Stimulated activated CD4-positive, alpha-beta T cell treated with anti-CD3 and anti-CD28 coated beads, Interleukin-15, amount 100 ng/mL, for 1 hour (primary cell): ENCODE measurements at places on chromosomes 5 and 9.

DNA sequence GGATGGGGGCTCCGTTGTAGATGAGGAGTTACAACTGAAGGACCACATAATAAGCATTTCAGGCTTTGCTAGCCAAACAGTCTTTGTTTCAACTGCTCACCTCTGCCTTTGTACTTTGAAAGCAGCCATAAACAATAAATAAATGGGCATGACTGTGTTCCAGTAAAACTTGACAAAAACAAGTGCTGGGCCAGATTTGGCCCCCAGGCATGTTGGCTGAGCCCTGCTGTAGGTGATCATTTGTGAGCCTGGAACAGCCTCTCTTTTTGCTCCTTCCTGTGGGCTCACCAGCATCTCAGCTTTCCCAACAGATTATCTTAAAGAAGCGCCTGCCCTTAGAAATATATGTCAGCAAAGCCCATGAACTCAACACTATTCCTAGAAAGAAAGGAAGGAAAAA, 149.4 kb downstream of the GOLPH3 start:
- no peak for DNase-seq

- no peak for DNase-seq
Observed at GRCh38 chr9:89714321-89714720, 109.5 kb downstream of the GADD45G start.

DNA sequence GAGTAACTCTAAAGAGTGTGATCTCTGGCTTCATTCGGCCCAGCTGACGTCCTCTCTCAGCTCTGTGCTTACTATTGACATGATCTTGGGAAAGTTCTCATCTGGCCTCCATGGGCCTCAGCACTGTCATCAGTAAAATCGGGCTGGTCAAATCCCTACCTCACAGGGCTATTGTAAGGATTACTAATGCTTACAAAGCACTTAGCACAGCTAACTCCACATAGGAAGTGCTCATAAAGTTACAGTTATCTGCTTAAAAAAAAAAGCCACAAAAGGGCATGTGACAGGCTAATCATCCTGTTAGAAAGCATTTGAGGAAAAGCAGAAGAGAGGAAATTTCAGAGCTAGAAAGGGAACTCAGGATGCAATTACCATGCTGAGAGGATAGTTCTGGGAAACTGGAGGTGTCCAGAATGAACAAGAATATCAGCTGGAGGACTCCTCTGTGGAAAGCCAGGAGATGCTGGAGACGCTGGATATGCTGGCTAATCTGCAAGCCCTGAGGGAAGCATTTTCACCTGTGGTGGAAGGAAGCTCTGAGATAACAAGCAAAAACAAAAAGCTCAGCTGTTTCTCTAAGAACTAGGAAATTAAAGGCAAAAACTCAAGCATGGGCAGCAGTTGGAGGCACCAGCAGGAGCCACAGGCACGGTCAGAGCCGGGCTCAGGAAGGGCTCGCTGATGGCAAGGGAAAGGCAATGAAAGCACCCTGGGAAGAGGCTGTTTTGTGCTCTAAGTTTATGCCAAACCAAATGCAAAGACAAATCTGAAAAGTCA, 4.4 kb upstream of the BHMT start:
- DNase-seq: no peak

DNA sequence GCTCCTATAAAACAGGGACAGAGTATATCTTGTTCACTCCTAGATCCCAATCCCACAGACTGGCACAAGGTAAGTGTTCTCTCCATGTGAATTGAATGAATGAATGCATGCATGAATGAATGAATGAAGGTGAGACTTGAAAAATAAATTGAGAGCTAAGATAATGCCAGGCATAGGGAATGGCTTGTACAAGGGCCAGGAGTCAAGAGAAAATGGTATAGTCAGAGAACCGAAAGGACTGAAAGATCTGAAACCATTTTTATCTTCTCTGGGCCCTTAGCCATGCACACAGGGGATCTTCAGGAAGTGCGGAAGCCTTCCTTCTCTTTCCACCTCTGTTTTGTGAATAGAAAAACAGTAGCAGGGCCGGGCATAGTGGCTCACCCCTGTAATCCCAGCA, 48.4 kb upstream of the FABP6 start:
- no peak for DNase-seq

DNA sequence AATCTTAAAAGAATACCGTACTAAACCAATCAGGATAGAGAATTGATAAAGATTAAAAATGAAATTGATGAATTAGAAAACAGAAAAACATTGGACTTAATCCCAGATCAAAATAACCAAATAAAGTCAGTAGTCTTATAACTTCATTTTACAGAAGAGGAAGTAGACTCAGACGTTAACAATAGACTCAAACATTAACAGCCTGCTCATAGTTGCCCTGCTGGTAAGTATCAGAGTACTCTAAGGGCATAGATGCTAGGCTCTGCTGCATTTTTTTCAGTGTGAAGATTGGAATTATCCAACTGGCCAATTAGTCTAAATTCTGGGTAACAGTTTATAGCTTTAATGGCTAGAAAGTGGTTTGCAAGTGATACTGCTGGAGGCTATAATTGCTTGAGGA, 42.9 kb downstream of the ADGRV1 start:
- no peak for DNase-seq

DNA sequence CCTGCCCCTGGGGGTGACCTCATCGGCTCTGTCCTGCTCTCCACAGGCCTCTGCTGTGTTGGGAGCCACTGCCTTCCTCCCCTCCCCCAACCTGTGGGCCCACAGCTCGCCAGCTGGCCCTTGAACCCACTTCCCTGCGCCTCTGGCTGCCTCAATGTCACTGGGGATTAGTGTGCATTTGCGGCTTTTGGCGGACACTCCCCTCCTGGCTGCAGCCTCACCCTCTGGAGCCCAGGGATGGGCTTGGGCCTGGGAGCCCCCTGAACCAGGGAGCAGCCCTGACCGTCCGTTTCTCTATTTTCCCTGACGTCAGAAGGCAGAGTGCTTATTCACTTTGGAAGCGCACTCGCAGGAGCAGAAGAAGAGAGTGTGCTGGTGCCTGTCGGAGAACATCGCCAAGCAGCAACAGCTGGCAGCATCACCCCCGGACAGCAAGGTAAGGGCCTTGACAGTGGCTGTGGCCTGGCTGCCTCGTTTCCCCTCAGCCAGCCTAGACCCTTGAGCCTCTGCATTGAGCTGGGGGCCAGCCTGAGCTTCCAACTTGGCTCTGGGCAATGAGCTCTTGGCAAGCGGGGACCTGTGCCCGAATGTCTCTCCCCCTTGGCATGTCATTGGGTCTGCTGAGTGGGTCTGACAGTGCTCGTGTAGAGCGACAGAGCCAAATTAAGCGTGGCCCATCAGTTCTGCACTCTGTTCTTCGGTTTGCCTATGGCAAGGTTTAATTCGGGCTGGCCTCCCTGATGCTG, 73.1 kb downstream of the RGS3 start:
- no peak for DNase-seq

- DNase-seq: no peak
Observed at GRCh38 chr9:120883608-120883996, 6.6 kb upstream of the PHF19 start.

- no peak for DNase-seq
Observed at GRCh38 chr9:7093040-7093439, 335.3 kb downstream of the KDM4C start.

GRCh38 chr5:179379321-179379890, 34.1 kb upstream of the ADAMTS2 start:
- no peak for DNase-seq

DNA sequence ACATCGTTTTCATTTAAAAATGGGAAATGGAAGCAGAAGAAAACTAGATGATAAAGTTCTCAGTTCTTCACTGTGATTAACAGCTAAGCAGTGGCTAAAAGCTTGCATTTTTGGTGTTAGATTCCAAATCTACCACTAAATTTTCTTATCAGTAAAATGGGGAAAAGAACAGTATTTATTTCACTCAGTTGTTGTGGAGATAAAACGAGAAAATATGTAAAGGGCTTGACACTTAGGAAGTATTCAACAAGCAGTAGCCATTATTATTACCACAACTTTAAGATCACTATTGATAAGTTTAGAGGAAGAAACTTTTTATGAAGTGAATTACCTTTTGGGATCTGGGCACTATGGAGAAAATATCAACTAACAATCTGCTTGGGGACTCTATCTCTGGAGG, 4.5 kb downstream of the STOM start:
- no peak for DNase-seq
